ENCODE measurements at places on chromosomes 1 and 21.

DNA sequence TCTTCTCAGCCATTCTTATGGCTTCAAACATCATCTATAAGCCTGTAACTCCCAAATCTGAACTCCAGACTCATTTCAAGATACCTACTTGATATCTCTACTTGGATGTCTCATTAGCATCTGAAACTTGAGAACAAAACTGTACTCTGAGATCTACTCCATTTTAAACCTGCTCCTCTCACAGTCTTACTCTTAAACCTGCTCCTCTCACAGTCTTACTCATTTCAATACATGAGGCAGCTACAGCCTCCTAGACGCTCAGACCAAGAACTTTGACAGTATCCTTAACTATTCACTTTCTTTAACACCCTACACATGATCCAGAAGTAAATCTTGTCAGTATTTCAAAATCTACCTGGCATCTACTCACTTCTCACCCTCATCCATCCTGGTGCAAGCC, 54.3 kb downstream of the NBPF6 start:
- DNase-seq: no peak

GRCh38 chr1:72557446-72558049, 275.2 kb upstream of the NEGR1 start:
- DNase-seq: no peak

GRCh38 chr1:207845109-207845508, 65.8 kb downstream of the CD34 start:
- no peak for DNase-seq

DNA sequence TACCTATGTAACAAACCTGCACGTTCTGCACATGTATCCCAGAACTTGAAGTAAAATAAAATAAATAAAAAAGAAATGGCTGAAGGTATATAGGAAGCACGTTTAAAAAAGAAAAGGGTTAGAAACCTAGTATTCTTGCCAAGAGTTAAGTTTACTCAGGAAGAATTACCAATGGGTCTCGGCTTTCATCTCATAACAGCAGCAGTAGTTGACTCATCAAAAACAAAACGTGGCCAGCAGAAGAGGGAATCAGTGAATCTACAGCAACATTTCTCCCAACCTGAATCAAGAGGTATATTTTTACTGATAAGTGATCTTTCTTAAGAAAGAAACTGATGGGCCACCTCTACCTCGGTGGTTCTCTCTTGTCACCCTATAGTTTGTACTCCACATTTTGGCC, 340.3 kb downstream of the BRINP2 start:
- no peak for DNase-seq

- no peak for DNase-seq
These were observed 232.0 kb upstream of the KCNK2 start for GRCh38 chr1:214850432-214851050.

DNA sequence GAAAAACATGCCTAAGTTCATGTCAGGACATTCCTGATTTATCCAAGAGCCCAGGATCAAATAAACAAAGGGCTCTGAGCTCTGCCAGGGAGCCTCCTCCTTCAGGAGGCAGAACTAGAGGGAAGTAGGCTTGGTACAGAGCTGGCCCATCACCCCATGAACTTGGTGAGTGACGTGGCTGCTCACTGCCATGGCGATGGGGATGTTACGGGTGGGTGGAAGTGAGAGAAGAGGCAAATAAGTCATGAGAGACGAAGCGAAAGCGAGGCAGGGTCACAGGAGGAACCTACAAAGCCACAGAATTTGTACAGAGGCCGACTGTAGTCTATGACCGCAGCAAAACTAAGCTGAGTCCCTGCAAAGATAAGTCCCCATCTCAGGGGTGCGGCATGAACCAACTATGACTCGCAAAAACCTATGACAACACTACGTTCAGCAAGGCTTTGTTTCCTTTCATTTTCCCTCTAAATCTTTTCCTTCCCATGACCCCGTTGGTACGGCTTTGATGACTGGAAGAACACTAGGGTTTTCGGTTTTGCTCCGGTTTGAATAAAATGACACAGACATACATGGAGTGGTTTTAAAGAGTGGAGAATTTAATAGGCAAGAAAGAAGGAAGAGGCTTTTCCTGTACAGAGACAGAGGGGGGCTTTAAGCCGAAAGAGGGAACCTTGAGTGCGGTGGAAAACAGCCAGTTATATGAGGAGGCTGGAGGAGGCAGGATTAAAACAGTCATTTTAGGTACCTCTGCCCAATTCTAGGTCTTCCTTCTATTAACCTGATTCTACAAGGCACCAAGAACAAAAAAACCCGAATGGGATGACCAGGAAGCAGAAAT, 74.1 kb downstream of the CD46 start:
- DNase-seq: no peak

DNA sequence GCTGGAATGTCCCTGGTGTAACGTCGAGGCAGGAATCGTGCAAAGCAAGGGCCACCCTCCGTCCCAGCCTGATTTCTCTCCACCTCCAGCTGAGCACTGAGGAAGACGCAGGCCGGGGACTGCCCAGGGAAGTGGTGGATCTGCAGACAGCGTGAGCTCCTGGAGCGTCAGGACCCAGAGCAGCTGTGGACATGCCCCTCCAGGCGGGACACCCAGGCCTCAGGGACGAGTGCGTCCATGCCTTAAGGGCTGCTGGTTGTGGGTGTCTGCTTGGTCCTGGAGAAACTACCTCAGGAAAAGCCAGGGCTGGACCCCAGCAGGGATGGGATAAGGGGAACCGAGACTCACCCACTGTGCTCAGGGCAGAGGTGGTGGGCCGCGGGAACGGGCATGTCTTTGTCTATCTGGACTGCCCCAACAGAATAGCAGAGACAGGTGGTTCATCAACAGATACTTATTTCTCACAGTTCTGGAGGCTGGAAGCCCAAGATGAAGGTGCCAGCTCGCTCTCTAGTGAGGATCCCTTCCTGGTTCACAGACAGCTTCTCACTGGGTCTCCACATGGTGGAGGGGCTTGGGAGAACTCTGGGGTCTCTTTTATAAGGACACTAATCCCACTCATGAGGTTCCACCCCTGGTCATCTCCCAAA, 5.8 kb upstream of the MMEL1 start:
- no peak for DNase-seq

DNA sequence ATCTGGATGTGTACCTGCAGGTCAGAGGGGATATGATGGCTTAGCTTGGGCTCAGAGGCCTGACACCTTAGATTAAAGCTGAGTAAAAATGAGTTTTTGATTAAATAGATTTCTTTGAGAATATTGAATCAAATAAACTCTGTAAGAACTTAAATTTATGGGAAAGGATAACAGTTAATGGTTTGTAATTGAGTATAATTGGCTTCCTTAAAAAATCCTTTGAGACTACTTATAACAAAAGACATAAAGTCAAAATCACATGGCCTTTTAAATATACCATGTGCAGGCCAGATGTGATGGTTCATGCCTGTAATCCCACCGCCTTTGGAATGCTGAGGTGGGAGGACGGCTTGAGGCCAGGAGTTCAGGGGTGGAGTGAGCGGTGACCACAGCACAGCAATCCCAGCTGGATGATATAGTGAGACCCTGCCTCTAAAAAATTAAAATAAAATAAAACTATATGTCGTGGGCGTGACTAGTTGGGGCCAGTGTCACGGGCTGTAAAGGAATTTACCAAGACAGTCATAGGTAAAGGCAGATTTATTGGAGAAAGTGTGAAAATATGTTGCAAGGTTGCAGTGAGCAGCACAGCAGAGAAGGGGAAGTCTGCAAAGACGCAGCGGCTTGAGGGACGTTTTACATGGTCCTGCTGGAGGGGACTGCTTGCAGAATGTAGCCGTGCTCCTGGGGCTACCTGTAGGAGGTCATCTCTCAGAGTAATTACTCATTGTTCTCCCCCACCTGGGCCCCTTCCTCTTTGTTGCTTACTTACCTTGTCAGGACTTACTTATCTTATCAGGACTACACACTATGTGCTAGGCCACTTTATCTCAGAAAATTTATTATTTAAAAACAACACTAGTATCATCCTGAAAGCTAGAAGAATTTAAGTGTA, 122.3 kb downstream of the ZMYM4 start:
- no peak for DNase-seq

DNA sequence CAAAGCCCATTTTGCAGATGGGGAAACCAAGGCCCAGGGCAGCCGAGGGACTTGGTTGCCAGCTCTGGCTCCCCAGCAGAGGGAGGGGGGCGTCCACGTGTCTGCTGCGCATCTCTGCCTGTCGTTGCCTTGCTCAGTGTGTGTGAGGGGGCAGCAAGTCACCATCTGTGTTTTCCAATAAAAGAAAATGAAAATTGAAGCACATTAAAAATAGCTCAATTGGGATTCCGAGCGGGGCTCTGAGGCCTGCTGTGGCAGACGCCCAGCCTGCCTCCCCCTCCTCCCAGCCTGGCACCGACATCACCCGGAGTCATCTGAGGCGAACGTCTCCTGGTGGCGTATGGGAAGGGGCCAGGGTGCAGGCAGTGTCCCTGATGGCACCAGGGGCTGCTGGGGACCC, 51.2 kb downstream of the EPHB2 start:
- no peak for DNase-seq

GRCh38 chr1:236768601-236769000, 26.5 kb upstream of the MTR start:
- no peak for DNase-seq

DNA sequence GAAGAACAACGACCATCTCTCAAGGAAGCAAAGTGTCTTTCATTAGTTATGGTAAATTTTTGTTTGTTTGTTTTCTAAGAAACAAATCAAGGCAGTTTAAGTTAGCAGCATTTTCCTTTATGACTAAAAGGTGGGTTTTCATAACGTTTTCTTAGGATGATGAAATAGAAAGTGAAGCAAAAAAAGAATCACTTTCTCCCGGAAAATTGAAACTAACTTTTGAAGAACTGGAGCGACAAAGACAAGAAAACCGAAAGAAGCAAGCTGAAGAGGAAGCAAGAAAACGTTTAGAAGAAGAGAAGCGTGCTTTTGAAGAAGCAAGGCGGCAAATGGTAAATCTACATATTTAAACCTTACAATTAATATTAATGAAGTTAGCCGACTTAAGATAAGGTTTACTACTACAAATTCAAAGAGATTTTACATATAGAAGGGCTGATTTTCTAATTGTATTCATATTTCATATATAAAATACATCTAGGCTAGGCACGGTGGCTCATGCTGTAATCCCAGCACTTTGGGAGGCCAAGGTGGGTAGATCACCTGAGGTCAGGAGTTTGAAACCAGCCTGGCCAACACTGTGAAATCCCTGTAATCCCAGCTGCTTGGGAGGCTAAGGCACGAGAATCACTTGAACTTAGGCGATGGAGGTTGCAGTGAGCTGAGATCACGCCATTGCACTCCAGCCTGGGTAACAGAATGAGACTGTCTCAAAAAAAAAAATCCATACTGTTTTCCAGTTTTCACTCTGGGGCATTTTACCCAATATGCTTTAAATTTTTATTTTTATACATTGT, 38.3 kb downstream of the NEXN start:
- DNase-seq: no peak

DNA sequence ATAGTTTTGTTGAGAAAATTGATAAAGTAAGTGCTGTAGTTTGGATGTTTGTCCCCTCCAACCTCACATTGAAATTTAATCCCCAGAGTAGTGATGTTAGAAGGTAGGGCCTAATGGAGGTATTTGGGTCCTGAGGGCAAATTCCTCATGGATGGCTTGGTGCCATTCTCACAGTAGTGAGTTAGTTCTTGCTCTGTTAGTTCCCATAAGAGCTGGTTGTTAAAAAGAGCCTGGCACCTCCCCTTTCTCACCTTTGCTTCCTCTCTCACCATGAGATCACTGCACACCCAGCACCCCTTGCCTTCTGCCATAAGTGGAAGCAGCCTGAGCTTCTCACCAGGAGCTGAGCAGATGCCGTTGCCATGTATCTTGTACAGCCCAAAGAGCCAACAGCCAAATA, 354.8 kb upstream of the NFIA start:
- no peak for DNase-seq

DNA sequence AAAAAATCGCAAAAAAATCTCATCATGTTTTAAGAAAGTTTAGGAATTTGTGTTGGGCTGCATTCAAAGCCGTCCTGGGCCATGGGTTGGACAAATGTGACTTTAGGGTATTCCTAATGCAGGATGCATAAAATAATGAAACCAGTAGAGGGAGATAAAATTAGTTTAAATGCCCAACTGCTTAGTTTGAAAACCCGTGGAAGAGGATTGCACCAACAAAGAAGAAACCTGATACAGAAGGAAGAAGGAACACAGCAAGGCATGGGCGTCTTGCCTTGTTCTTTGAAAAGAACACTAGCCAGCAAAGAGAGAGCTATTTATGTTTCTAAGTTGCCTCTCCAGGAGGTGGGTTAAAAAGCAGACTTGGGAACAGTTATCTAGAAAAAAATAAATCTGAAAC, 37.9 kb downstream of the WDR3 start:
- DNase-seq: no peak

DNA sequence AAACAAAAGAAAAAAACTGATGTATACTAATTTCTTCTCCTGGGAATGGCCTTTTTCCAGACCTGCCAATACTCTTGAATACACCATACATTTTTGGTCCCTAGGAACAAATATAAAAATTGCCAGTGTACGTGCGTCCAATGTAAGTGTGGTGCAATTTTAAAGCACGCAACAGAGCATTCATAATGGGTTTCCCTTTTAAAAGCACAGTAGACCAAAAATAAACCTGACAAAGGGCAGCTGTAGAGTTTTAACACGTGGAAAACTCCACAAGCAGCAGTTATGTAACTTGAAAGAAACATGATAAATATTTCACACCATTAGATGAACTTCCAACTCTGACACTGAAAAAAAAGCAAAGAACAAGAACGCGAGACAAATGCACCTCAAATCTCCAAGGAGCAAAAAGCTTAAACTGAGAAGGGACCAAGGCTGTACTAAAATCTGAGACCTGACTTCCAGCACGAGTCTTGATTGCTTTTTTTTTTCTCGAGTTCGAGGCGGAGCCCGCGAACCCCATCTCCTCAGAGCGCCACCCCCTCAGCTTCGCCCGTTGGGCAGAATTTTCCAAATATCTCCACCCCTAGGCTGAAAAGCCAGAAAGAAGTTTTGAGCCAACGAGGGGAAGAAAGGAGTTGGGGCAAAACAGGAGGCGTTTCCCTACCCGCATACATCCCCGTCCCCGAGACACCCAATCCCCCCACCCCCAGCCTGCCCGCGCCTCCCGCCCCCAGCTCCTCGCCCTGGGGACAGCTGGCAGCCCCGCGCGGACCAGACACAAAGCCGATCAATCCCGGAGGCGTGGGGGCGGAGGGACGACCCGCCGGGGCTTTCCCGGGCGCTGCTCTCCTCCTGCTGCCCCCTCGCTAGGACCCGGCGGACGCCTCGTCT, at the start of gene JAM2:
TSS of gene JAM2 (plus strand) at position 599 of the 891 bp plus-strand sequence. CDS start 564 bp downstream, outside the sequence.
- no peak for DNase-seq

Data from Panc1 (cell line).